ENCODE measurements at places on chromosomes 7 and 10.

DNA sequence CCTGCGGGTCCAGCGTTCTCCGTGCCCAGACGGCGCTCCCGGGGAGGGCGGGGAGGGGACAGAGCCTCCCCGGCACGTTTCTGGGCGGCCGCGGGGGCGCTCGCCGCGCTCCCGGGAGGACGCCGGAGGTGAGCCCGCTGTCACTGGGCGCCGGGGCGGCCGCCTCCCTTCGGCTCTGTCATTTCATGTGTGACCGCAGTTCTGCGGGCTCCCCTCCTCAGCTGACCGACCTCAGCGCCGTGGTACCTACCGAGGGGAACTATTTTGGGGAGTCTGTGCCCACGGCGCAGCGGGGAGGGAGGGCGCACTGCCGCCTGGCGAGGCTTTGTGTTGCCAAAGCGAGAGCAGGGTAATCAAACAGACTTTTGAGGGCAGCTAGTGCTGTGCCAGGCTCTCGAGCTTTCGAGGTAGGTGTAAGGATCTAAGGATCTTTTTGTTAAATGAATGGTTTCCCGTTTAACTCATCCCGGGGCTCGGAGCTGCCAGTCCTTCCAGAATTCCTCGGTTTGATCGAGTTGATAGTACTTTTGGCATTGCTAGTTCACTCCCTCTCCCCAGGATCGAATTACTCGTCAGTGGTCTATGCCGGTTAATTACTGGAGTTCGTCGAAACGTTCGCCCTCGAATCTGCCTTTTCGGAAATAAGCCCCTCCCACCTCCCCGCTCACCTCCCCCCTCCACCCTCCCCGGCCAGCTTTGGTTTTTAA lies 1.9 kb downstream of the ARID5B start:
- peak; percentile 68 for DNase-seq

GRCh38 chr10:7874864-7875263 lies 56.6 kb downstream of the TAF3 start:
- DNase-seq: no peak

DNA sequence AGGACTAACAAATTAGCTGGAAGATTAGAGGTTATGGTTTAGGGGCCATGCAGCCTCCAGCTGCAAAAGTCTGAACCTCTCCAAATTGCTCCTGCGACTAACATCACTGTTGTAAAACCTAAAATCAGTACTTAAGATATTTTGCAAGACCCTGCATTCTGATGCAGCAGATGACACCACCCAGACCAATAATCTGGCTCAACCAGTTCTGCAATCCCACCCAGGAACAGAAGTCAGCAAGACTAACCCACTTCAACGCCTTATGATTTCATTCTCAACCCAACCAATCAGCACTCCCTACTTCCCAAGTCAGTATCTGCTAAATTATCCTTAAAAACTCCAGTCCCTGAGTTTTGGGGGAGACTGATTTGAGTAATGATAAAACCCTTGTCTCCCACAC lies 250.8 kb upstream of the MBL2 start:
- no peak for DNase-seq

GRCh38 chr10:115046686-115047236 lies 46.4 kb upstream of the ATRNL1 start:
- no peak for DNase-seq

GRCh38 chr10:58544135-58544534 lies 31.5 kb downstream of the BICC1 start:
- no peak for DNase-seq

DNA sequence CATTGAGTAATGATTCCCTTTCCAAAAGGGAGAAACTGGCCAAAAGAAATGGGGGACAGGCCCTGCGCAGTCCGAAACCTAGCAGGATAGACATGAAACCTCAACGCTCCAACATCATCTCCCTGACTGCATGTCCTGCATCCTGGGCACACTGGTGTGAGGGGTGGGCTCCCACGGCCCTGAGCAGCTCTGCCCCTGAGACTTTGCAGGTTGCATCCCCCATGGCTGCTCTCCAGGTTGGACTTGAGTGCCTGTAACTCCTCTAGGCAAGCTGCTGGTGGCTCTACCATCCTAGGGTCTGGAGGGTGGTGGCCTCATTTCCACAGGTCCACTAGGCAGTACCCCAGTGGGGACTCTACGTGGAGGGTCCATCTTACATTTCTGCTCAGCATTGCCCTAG lies 16.3 kb upstream of the CRYGN start:
- no peak for DNase-seq

DNA sequence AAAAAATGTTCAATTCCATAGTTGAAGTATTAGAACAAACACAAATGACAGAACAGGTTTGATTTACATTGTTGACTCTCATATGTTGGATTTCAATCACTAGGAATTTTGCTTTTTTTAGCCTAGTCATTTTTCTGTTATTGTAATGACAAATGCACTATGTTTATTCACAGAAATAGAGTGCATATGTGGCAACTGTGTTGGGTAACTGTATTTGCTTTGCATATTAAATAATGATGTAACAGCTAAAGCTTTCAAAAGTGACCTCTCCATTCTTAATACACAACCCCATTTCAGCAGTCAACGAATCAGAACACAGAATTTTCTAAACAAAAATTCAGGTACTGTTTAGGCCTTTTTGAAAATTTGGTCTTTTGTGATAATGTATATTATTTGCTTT lies 54.0 kb upstream of the SLC26A5 start:
- no peak for DNase-seq

DNA sequence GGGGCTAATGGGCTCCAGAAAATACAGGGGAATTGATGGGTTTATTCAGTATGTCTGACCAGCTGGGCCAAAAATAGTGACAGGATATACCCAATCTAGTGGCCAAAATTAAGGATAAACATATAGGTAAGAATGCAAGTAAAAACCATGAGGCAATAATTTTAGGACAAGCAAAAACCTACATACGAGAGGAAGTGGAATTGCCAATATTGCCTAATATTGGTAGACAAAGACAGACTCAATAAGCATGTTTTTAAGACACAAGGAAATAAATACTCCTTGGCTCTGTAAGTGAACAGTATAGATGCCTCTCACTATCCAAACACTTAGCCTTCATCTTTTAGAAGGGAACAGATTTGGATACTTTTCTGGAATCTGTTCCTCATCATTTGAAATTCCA lies 51.0 kb downstream of the ATXN7L1 start:
- DNase-seq: no peak

- DNase-seq: no peak
Observed at GRCh38 chr7:157652954-157653826, 316.4 kb downstream of the DNAJB6 start.

DNA sequence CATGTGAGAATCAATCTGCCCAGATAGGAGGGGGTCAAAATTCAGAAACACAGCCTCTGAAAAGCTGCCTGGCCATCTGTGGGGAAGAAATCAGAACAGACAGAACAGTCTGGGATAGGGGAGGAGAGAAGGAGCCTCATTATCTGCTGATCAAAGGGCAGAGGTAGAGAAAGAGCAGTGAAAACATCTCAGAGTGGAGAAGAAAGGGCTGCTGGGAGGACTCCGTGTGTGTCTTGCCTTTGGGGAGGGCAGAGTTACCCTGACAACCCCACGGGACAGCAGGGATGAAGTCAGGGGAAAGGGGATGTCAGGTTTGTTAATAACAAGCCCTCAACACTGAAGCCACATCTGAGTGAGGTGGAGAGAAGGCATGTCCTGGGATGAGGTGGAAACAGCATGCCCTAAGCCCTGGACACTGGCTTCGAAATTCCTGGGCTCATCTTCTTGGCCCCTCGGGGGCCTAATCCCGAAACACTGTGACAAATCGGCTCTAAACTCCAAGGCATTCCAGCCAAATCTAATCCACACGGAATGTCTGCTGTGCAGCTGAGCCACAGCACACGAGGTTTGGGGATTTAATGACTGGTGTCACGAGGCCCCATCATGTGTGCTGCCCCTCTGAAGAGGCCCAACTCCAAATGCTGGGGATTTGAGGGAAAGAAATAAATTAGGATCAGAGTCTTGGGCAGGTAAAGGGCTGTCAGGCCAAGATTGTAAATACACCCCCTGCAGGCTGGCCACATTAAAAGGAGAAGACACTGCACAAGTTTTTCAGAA lies 82.8 kb upstream of the FGFR2 start:
- no peak for DNase-seq

GRCh38 chr10:62062028-62062427 lies 160.5 kb downstream of the ARID5B start:
- DNase-seq: no peak

DNA sequence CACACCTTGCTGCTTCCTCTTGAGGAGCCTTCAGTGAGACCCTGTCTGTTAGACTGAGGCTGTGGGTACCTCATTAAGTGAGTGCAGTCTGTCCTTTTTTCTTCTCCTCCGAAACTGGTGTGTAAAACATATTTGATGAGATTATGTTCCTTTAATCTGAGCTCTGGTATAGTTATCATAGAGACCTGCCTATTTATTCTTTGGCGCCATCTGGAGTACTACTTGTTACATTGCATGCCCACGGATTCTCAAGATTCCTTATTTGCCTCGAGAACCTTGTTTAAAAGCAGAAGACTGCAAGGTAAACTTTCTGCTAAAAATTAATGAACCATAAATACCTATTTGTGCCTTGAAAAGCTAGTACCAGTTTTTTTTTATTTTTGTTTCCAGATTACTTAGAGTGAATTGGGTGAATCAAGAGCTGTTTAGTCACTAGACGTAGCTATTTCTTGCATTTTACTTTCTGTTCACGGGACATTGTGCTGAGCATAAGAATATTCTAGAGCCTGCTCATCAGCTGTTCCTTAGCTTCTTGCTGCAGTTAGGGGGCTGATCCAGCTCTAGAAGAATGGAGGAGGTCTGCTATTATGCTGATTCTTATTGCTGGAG lies 16.9 kb upstream of the STMP1 start:
- no peak for DNase-seq

- DNase-seq: no peak
Observed at GRCh38 chr7:130639388-130639787, 29.2 kb downstream of the COPG2 start.

GRCh38 chr10:36367362-36367761 lies 725.3 kb upstream of the FZD8 start:
- DNase-seq: no peak

- DNase-seq: no peak
Observed at GRCh38 chr7:90424720-90425119, 21.5 kb downstream of the CLDN12 start.

DNA sequence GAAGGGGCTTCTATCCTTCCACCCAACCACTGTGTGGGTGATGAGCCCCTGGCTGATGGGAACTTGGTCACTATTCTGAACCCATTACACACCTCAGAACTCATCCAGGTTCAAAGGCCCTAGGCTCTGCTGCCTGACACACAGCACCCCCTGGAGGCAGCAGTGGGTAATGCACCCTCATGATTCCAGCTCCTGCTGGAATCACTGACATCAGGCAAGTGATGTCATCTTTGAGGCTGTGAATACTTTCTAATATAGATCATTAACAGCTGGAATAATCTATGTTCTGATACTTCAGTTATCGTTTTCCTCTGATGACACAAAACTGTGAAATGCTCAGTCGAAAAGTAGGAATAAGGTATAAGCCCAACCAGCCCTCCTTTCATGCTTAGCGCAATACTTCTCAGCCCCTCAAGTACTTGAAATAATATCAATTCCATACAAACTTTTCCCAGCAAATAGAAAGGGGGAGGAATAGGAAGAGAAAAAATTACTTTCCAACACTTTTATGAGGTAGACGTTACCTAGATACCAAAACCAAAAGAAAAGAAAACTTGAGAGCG lies 7.5 kb upstream of the RBP3 start:
- peak; percentile 80 for DNase-seq

DNA sequence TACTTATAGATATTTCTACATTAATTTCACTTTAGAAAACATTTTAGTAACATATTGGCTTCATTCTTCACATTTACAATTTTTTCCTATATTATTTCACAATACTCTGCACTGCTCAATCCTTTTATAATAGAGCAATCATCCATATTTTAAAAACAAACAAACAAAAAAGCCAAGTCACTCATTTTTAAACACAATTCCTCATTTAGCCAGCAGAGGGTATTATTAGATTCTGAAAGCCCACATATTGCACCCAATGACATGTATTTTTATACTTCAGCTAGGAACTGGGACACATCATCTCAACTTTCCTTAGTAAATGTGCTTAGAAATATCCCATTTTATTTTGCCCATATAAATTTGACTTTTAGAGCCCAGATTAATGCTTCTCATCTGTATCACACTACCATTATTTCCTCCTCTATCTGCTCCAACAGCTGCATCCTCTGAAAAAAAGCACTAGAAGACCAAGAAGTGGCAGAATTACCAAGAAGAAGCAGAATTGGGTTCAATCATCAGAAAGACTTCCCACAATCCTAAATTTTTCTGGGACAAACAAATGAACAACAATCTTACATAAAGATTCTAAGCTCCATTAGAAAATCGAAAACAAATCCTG lies 29.5 kb downstream of the CTNNA3 start:
- DNase-seq: no peak

- no peak for DNase-seq
Observed at GRCh38 chr7:13016036-13016581, 328.7 kb downstream of the ARL4A start.

- no peak for DNase-seq
Observed at GRCh38 chr7:75729851-75730274, 8.9 kb downstream of the HIP1 start.

DNA sequence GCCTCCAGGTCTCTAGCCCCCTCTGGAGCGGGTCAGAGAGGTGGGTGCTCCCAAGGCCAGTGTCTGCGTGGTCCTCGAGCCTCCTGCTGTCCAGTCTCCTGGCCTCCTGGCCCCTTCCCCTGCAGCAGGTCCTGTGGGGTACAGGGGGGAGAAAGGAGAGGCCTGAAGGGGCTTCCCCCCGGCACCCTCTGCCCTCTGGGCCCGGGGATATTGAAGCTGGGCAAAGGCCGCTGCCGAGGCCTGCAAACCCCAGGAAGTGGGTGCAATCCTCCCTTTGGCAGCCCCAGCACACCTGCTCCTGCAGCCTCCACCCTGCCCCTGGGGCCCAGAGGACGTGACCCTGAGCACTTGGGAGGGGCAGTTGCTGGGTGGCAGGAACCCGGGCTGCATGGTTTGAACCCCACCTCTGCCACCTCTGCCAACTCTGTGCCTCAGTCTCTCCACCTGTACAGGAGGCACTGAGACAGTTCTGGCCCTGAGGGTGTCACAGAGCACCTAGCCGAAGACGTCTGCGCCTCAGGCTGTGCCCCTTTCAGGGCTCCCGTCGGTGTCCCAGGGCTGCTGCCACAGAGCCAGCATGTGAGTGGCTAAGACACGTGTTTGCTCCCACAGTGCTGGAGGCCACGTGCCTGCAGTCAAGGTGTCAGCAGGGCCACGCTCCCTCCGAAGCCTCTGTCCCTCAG lies 59.1 kb upstream of the INPP5A start:
- DNase-seq: no peak

Data from activated naive CD4-positive, alpha-beta T cell treated with anti-CD3 and anti-CD28 coated beads, Interleukin-2, amount 50 U/mL, for 72 hours (primary cell).